ENCODE measurements at places on chromosomes 6 and 20.

- DNase-seq: no peak
Measured at GRCh38 chr6:14945461-14946185, 300.2 kb upstream of the JARID2 start.

GRCh38 chr20:44582311-44583025 lies at the start of gene PKIG:
PKIG (plus strand) TSS chr20:44582579; CDS start chr20:44614557, 31,978 bp downstream.
- DNase-seq: peak; percentile 86

DNA sequence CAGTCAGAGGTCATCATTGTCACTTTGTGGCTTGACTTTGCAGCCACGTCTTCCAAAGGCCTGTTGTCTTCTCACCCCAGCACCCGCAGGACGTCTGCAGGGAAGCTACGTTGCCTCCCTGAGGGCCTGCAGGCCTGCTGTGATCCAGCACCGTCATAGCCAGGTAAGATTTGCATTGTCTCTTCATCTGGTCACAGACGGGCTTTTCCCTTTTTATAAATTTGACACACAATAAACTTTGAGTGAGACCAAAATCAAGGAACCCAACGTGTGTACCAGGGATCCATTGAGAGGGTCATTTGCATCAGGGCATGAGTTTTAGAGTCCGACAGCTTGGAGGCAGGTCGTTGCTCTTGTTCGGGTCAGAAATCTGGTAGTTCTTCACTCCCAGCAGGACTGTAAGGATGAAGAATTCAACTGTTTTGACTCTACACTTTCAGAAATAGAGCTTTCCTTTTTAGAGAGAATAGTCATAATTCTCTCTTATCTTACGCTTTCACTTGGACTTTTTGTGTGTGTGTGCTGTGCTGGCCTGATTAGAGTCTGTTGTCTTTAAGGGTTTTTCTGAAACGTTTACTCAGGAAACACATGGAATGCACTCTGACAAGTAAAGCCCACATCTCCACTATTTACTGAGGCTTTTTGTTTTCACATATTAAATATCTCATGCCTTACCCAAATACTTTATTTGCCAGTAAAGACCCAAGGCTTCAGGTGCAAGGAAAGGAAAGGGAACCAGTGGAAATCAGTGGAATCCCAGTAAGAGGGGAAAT lies 177.2 kb upstream of the TAB2 start:
- no peak for DNase-seq

DNA sequence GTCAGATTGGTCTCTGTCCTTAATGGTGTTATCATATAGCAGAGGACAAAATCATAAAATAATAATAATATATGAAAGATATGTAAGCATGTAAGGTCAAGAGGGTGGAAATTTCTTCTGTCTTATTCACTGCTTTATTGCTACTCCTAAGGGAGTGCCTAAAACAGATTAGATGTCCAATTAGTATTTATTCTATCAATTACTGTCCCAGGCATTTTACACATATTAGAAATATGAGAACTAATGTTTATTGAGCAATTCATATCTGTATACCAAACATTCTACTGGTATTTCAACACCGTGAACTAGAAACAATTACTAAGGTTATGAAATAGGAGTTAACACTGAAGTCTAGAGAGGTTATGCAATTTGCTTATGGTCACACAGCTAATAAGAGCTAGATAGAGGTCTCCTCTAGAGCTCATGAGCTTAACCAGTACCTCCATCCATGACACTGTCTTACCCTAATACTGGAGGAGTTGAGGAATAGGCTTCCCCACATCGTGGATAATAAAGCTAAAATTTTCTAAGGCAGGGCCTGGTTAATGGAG lies 302.3 kb downstream of the PLCB1 start:
- DNase-seq: no peak

DNA sequence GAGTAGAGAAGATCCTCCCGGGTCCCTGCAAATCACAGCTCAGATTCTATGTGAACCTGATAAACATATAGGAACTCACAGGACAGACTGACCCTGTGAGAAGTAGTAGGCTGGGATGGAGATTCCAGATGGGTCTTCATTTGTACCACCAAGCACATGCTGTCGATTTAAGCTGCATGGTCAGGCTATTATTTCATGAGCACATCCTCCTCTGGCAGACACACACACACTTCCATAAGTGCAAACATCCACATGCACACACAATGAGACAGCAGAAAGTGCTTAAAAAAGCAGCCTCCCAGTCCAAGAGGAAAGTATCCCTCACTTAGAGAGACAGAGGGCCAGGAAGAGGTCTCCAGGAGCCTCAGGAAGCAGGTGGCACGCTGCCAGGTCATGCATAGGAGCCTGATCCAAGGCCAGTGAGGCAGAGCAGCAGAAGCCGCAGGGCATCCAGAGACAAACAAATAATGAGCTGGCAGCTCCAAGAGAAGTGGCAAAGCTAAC lies 131.8 kb downstream of the UNC5CL start:
- no peak for DNase-seq

DNA sequence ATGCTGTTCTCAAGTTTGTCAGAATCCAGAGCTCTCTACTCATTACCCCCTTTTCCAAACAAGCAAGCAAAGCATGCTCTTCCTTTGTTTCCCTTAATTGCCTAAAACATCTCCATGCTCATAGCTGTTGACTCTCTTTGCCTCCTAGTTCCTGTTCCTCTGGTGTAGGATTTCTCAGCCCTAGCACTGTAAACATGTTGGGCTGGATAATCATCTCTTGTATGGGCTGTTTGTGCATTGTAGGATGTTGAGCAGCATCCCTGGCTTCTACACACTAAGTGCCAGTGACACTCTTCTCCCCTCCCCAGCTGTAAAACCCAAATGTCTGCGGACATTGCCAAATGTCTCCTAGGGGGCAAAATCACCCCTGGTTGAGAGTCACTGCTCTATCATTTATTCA lies 14.0 kb downstream of the PPARD start:
- DNase-seq: no peak

- no peak for DNase-seq
Measured at GRCh38 chr6:13261464-13261994, 66.8 kb downstream of the TBC1D7 start.

- no peak for DNase-seq
Measured at GRCh38 chr6:135796643-135797305, 54.7 kb upstream of the PDE7B start.

DNA sequence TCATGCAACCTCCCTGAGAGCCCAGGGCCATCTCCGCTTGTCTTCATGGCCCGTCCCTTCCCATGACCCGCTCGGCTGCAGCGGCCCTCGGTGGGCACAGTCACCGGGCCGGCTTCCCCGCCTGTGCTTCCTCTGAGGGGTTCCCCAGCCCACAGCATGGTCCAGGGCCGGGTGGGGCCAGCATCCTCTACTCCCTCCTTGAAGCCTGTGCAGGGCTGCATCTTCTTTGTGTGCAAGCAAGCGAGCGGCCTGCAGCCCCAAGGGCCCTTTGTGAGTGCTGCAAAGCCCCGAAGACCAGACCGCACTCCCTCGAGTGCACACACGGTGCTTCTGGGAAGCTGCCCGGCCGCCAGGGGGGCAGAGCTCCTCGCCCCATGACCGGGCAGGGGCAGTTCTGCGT lies 265.8 kb downstream of the TAF4 start:
- no peak for DNase-seq

DNA sequence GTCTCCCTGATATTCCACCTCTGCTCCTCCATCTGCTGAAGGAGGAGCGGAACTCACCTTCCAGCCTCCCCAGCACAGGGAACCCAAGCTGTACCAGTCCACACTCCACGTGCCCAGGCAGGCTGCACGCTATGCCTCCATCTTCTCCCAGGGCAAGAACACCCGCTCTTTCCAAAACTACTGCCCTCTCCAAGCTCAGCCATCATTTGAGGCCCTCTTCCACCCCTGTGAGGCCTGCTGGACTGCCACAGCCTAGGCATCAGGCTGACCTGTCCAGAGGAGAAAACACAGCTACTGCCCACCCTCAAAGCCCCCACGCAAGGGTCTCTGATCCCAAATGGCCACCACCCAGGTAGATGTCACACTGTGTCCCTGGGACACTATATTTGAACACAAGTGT lies 99.9 kb downstream of the PRND start:
- no peak for DNase-seq

- DNase-seq: no peak
Measured at GRCh38 chr6:43250992-43251373, 7.7 kb downstream of the TTBK1 start.

DNA sequence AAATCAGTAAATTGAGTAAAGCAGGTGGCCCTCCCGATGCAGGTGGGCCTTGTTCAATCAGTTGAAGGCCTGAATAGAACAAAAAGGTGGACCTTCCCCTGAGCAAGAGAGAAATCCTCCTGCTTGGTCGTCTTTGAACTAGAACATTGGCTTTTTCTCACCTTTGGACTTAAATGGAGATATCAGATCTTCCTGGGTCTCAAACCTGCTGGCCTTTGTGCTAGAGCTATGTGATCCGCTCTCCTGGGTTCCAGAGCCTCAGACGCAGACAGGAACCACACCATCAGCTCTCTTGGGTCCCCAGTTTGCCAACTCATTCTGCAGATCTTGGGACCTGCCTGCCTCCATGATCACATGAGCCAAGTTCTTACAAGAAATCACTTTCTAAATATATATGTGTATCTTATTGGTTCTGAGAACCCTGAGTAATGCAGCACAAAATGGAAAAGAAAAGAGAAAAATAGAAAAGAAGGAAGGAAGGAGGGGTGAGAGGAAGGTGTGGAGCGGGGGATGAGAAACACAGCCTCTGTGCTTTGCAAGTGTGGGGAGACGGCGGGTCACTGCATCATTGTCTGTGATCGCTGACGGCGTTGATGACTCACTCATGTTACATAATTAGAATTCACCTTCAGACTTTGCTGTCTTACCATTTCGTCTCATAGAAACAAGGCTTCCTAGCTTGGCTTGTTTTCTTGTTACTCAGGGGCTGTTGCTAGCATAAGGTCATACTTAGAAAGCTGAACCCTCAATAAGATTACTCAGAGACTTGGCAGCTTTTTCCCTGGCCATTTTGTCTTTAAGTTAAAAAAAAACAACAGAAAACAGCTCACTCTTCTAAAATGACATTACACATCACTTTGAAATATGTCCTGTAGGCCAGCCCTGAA lies 85.7 kb upstream of the NEDD9 start:
- DNase-seq: peak; percentile 95

- no peak for DNase-seq
Measured at GRCh38 chr6:116648156-116648555, 20.4 kb downstream of the ZUP1 start.

DNA sequence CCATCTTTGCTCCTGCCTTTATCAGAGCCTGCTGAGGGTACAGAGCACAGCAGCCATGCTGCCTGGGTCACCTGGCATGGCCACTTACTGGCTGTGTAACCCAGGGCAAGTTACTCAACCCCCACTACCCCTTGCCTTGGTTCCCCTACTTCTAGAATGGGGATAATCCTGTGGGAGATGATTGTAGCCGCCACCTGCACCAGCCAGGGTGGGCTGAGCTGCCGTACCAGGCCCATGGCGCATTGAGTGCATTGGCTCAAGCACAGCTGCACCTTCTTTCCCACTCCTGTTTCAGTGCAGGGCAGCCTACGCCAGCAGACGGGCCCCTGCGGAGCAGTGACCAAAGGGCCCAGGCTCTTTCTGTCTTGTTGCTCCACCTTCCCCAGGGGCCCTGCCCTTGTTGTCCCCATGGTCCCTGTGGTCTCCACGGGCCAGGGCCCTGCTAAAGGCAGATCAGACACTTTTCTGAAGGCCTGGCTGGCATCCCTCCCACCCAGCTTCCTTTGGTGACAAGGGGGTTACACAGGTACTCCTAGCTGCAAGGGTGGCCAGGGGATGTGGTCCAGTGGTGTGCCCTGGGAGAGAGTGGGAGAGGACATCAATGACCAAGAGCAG lies 159.4 kb upstream of the MLN start:
- no peak for DNase-seq

- no peak for DNase-seq
Measured at GRCh38 chr6:72182337-72183246, 296.2 kb downstream of the RIMS1 start.
